Activated T-cell treated with anti-CD3 and anti-CD28 coated beads, Interleukin-2, amount 50 U/mL, for 24 hours (primary cell): ENCODE measurements at places on chromosomes 5 and 9.

GRCh38 chr9:19201899-19202891 is 28.3 kb upstream of the DENND4C start:
- no peak for DNase-seq

- DNase-seq = no peak
Observed at GRCh38 chr9:25224309-25224708, 453.9 kb downstream of the TUSC1 start.

DNA sequence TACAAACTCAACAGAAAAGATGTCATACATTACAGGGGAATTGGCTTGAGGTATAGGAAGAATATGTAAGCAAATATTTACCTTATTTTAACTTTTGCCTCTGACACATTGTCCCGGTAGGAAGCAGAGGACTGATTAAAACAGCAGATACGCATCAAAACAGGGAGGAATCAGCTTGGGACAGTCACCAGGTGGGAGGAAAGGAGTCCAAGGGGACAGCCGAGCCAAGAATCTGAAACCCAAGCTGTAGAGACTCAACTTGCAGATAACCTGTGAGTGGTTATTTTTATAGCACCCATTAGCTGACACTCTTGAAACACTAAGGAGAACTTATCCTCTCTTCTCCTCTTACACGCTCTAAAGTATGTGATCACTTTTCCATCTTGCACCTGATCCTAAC is 22.3 kb downstream of the PDZD2 start:
- DNase-seq = no peak

DNA sequence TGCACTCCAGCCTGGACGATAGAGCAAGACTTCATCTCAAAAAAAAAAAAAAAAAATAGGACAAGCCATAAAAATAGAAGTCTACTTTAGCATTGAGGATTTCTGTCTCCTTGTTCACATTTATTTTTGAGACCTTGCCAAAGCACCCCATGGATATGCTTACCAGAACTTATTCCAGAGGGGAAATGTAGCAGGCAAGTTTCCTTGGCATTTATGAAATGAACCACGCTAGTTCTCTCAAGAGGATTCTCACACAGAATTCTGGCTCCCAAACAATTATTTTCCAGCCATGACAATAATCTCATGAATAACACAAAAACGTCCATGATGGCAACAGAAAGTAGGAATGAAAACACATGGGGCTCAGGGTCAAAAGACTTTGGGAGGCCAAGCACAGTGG is 23.4 kb upstream of the GPX8 start:
- no peak for DNase-seq

DNA sequence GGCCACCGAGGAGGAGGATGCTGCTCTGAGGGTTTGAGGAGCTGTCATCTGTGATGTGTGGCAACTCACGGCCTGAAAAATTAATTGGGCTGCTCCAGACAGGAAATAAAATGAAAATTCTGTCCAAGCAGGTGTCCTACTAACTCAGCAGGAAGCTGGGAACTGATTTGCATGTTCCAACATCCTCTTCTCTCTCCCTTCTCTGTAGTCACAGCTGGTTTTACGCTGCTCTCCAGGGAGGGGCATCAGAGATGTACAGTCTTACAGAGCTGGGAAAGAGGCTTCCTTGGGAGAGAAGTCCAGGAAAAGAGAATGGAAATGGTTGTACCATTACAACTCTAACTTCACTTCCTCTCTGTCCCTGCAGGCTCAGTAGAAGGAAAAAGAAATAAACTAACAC is 24.2 kb upstream of the SIL1 start:
- DNase-seq = no peak

DNA sequence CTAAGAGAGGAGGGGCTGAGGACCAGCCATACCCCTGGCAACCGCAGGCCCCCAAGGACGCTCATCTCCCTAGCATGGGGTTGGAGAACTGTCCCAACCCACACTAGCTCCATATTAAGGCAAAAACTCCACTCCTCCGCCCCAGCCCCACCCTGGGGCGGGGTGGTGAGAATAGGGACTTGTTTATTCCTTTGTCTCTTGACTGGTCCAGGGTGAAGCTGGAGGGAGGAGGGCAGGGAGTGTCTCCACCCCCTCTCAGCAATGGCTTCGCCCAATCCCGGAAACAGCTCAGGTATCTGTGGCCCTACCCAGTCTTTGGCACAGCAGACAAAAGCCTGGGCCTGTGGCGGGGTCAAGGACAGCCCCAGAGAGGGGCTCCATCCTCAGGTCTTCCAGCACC is 16.9 kb downstream of the PRRX2 start:
- no peak for DNase-seq

GRCh38 chr5:122997294-122997693 is 39.2 kb downstream of the PPIC start:
- no peak for DNase-seq

DNA sequence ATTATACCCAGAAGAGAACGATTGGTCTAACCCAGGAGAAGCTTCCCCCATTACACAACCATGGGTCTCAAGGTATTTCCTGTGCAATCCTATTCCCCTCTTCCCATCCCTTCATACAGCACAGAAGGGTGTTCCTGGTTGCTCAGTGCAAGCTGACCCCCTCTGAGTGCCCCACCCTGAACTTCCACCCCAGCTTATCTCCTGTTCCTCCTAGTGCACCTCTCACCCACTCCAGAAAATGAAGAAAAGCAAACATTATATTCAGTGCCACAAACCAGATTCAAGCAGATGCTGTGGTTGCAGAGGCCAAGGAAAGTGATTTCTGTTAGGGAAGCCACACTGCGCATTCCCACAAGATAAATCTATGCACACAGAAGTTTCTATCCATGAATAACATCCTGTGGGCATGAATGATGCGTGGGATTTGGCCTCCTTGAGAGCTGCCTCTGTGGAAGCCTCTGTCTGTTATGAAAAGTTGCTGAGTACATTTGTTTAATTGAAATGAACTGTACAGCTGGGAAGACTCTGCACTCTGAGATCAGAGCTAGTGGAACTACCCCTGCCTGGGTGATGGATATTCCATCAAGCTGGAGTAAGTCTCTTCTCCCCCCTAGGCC is 2.2 kb upstream of the OR2S2 start:
- no peak for DNase-seq

DNA sequence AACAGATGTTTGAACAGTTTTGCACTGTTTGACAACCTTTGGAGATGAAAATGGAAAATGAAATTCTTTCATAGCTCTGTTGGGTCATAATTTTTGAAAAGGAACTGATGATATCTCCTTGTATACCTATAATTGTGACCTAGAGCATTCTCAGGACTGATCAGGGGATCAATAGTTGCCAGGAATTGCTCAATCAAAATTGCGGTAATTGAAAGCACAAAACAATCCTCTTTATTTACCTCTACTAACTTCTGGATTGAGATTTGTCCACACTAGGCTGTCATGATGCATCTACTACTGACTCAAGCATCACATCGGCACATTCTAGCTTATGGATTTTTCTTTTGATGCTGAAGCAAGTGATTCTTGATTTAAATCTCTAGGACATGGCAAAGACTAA is 4.1 kb upstream of the CNTLN start:
- no peak for DNase-seq

GRCh38 chr5:144276034-144276822 is 105.6 kb downstream of the KCTD16 start:
- no peak for DNase-seq

DNA sequence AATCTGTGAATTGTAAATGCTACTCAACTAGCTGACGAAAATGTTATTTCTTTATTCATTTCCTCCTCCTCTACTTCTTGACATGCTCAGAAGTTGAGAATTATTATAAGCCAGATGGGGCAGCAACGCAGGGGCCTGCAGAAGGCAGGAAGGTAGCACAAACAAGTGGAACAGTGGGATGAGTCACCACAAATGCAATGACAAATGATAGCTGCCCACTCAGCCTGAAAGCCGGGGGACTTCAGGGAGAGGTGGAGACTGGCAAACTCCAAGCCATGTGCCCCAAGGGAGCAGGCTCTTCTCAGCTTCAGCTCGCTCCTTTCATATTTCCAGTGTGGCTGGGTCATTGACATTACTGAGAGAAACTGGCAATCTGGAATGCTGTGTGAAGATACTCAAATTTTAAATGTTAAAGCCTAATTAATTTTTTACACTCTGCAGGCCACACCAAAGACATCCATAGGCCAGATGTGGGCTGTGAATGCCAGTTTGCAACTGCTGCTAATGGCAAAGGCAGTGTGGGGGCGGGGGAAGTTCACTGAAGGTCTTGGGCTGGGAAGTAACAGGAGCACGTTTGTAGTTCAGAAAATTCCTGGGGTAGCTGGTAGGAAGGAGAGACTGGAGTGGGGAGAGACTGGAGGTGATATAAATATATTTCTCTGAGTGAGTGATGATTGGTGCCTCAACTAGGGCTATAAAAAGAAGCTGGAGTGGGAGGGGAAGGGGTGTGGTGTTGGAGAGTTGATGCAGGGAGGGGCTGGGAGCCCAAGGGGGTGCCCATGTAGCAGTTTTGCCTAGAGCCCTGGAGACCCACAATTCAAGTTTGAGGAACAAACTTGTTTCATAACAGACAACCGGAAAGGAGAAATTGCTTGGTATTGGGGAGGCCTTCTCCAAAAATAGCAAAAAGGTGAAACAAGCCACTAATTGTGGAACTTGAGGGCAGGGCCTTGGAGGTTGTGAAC is 20.8 kb upstream of the ADRB2 start:
- DNase-seq = no peak

- no peak for DNase-seq
Observed at GRCh38 chr5:139812836-139813805, 17.5 kb downstream of the PSD2 start.

GRCh38 chr5:107619781-107620180 is 51.0 kb downstream of the EFNA5 start:
- no peak for DNase-seq

DNA sequence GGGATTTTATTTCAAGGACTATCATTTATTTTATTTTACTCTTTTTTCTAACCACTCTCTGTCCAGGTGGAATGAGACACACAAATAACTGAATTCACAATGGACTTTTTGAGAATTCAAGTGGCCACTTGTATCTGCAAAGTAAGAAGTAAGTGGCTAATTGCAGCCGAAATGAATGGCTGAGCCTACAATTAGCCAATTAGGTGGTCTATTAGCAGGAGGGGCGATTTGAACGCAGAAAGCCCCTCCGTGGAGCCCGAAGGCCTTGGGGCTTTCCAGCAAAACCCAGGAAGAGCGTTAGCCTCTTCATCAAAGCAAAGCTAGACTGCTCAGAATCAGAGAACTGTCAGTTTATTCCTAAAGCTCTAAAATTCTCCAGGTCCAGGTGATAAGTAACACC is 176.9 kb downstream of the EBF1 start:
- DNase-seq = no peak

- no peak for DNase-seq
Observed at GRCh38 chr9:96453625-96454024, 3.7 kb downstream of the HABP4 start.

GRCh38 chr5:1068895-1069719 is 42.8 kb downstream of the SLC12A7 start:
- DNase-seq = no peak

DNA sequence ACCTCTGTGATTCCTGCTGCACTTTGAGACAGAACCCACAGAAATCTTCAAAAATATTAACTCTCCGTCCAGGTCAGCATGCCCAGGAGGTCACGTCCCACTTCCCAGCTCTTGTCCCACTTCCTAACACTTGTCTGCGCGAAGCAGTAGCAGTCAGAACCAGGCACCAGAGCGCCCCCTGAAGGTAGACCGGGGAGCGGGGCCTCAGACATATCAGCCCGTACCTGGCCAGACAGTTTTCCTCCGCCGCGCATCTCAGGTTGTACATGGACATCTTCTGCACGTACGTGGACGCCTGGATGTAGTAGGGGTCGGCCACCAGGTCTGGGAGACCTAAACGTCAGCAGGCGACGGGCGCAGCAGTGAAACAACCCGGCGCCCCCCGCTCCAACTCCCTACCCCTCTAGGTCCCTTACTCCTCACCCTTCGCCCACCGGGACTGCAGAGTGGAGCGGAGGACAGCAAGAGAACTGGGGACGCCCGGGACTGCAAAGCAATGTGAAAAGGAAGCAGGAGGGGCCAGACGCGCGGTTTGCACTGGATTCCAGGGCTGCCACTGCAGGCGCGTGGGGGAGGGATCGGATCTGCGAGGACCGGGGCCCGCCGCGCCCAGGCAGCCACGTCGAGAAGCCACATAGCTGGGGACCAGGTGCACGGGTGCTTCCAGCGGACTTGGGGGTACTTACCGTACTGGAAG is 1.2 kb downstream of the LOX start:
- peak; percentile 51 for DNase-seq

- DNase-seq = no peak
Observed at GRCh38 chr9:29773676-29774075, 2200.4 kb upstream of the C9orf72 start.

DNA sequence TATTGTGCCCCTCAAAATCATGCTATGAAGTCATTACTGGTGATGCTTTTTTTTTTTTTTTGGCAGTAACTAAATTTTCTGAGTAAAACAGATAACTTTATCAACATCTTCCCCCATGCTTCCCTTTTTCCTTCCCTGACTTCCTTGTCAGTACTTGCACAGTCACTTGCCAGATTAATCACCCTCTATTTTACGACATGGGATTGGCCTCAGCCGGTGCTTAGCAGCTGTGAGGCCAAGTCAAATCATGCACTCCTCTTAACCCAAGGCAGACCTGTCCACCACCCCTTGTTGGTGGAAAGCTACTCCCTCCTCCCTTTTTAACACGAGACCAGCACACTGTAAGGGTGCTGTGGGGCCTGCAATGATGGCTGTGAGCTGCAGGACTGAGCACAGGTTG is 118.0 kb upstream of the OTULINL start:
- no peak for DNase-seq

DNA sequence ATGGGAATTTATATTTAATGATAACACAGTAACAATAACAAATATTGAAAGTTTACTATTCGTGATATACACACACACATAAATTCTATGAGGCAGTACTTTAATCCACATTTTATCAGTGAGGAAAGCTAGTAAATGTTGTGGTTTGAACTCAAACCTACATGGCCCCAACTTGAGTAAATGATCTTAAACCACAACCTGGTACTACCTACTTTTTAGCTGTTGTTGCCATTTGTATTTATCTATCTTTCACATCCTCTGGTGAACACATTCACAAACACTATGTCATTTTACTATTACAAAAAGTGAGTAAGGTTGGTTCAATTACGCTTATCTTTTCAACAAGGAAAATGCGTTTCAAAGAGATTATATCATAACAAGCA is 186.1 kb downstream of the SMC2 start:
- no peak for DNase-seq

- no peak for DNase-seq
Observed at GRCh38 chr5:7420510-7421280, 24.8 kb downstream of the ADCY2 start.

- DNase-seq = no peak
Observed at GRCh38 chr9:37212435-37212834, 92.1 kb downstream of the ZCCHC7 start.

GRCh38 chr5:39726467-39726866 is 301.7 kb upstream of the DAB2 start:
- no peak for DNase-seq

- DNase-seq = no peak
Observed at GRCh38 chr9:135357863-135358551, 121.6 kb upstream of the PPP1R26 start.

- no peak for DNase-seq
Observed at GRCh38 chr9:92589923-92590322, 54.1 kb upstream of the ECM2 start.
